RKO (cell line): ENCODE measurements at places on chromosomes 6 and 20.

- DNase-seq: peak; percentile 7
These were observed 16.3 kb upstream of the OR2B6 start for GRCh38 chr6:27940766-27941165.

GRCh38 chr6:151616091-151616513 lies 122.3 kb downstream of the CCDC170 start:
- DNase-seq: no peak

DNA sequence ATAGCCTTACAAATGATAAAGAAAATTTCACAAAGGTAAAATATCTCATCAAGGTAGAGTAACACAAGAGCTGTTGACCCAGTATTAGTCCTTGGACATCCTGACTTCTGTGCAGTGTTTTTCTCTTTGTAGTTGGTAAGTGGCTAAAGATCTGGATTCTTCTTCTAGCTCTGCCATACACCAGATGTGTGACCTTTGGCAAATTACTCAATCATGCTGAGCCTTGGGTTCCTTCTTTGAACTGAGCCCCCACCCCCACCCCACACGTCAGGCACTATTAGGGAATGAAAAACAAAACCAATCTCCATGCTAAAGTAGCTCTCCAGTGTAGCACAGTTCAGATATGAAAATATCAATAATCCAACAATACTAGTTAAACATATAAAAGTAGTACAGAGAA lies 15.1 kb upstream of the TRIM39 start:
- DNase-seq: no peak

DNA sequence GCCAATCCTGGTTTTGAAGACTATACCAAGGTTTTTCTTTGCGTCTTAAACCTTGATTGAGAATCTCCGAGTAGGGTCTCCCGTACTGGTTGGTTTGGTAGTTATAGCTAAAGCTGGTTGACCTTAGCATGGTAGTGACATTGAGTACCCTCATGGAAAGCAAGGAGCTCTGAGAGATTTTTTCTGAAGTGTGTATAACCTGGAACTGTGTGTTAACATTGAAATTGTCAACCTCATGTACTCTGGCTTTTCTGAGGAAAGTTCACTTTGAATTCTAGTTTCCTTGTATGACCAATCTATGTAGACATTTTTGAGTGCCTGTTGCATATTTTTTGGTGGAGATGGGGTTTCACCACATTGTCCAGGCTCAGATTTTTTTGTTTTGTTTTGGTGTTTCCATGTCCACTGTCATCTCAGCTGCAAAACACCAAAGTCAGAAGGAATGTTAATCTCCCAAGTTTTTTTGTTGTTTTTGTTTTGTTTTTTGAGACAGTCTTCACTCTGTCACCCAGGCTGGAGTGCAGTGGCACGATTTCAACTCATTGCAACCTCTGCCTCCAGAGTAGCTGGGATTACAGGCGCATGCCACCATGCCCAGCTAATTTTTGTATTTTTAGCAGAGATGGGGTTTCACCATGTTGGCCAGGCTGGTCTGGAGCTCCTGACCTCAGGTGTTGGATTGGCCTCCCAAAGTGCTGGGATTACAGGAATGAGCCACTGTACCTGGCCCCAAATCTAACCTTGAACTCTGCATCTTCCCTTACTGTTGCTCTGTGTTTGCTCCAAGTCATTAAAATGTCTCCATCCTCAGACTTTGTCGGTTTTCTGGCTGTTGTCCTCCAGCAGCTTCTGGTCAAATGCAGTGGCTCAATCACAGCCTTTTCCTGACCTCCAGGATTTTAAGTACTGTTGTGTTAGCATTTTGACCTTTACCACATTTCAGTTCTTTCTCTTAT lies 4.3 kb downstream of the RPS12 start:
- peak; percentile 52 for DNase-seq

DNA sequence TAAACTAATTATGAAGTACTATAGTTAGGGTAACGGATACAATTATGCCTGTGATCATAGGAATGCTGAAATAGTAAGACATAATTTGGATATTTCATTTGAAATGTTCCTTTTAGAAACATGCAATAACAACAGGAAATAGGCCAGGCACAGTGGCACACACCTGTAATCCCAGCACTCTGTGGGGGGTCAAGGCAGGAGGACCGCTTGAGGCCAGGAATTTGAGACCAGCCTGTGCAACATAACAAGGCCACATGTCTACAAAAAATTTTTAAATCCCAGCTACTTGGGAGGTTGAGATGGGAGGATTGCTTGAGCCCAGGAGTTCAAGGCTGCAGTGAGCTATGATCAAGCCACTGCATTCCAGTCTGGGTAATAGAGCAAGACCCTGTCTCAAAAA lies 25.7 kb upstream of the MYO6 start:
- no peak for DNase-seq

- no peak for DNase-seq
These were observed 28.8 kb downstream of the SNAP25 start for GRCh38 chr20:10247440-10247839.
